ENCODE measurements at places on chromosomes 6 and 20.

- DNase-seq = no peak
Measured at GRCh38 chr20:38092260-38092857, 58.8 kb downstream of the RPRD1B start.

GRCh38 chr20:37598575-37599342 lies 71.1 kb upstream of the BLCAP start:
- no peak for DNase-seq

DNA sequence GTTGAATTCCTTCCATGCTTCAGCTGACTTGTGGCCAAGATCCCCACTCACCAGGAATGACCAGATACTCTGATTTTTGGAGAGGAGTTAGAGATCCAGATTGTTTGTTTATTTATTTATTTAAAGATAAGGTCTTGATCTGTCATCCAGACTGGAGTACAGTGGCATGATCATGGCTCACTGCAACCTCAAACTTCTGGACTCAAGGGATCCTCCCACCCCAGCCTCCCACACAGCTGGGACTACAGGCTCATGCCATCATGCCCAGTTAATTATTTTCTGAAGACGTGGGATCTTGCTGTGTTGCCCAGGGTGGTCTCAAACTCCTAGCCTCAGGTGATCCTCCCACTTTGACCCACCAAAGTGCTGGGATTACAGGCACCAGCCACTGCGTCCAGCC lies 4.1 kb upstream of the SPATA2 start:
- DNase-seq = no peak

DNA sequence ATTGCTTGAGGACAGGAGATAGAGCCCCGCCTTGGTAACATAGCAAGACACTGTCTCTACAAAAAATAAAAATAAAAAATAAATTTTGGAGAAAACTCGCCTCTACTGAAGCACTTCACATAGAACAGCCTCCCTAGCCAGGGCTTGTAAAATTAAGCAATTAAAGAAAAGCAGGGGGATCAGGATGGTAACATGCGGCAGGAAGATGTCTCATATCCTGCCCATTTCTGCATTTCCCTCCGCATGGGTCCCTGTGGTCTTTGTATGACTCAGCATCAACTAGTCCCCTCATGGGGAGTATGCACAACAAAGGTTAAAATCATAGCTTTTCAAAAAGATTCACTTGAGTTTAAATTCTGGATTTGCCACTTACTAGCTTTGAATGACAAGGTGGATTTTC lies 379.0 kb downstream of the EPHA7 start:
- no peak for DNase-seq

GRCh38 chr6:127073222-127073621 lies 45.2 kb upstream of the RSPO3 start:
- DNase-seq = no peak

- no peak for DNase-seq
Measured at GRCh38 chr6:32659856-32660595, 6.4 kb downstream of the HLA-DQB1 start.

GRCh38 chr6:169161572-169162167 lies 92.0 kb downstream of the THBS2 start:
- no peak for DNase-seq

DNA sequence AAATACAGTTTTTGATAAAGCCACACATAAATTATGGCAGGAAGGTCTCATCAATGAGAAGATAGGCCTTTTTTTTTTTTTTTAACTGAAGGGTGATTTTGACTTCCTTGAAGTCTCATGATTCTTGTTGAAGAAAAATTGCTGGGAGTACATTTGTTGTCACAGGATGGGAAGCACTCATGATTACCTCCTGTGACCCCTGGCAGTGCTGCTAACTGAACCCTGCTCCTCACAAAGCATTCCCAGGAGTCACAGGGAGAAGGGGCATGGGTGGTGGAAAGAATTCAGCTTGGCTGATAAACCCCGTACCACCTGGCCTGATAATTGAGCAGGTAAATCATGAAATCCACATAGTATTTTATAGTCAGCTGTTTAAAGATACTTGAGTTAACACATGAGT lies 86.9 kb downstream of the CD109 start:
- no peak for DNase-seq

- no peak for DNase-seq
Measured at GRCh38 chr6:67391955-67392354, 1243.1 kb upstream of the ADGRB3 start.

- DNase-seq = no peak
Measured at GRCh38 chr6:159527351-159527750, 165.7 kb downstream of the SOD2 start.

- no peak for DNase-seq
Measured at GRCh38 chr20:1816384-1817381, 78.5 kb upstream of the SIRPA start.

- DNase-seq = peak; percentile 42
Measured at GRCh38 chr20:49916146-49917002, 1.0 kb upstream of the SPATA2 start.

DNA sequence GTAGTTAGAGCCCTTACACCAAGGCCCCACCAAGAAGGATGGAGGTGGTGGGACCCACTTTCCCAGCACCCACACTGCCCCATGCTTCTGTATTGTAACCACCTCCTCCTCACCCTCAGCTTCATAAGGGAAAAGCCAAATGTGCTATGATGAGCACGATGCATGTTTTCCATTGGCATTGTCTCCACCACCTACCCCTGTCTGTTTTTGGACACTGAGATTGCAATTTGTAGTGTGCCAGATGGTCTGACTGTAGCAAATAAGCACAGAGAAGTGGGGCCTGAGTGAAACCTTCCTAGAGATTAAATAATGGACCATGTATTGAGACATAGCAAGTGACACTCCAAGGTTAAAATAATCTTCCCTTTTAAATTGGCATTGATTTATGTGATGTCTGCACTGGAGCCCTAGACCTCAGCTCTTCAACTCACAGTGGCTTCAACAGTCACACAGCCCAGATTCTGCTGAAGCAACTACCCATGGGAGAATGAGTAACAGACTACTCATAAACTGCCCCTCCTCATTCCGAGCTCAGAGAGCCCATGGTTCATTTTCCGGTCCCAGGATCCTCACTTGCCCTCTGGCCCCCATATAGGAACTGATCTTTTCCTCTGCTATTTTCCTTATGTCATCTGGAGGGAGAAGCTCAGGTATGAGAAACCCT lies 177.9 kb downstream of the COL9A1 start:
- DNase-seq = peak; percentile 37

DNA sequence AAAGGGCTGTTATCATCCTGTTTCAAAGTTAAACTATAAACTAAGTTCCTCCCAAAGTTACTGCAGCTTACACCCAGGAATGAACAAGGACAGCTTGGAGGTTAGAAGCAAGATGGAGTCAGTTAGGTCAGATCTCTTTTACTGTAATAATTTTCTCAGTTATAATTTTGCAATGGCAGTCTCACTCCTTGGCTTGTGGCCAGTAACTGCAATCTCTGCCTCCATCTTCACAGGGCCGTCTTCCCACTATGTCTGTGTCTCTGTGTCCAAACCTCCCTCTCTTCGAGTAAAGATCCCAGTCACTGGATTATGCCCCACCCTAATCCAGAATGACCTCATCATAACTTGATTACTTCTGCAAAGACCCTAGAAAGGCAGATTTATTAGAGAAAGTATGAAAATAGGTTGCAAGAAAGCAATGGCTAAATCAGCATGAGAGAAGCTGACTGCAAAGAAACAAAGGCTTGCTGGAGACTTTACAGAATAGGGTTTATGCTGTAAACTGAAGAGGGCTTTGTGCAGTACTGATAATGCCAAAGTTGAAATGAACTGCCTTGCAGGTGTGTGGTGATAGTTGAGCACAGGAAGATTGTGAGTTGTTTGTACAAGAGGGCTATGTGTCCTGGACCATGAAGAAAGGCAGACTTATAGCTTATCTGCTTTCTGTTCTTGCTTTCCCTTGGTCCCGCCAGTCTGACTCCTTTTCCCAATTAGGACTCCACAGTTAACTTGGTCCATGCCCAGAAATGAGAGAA lies 28.4 kb downstream of the GPX6 start:
- no peak for DNase-seq

DNA sequence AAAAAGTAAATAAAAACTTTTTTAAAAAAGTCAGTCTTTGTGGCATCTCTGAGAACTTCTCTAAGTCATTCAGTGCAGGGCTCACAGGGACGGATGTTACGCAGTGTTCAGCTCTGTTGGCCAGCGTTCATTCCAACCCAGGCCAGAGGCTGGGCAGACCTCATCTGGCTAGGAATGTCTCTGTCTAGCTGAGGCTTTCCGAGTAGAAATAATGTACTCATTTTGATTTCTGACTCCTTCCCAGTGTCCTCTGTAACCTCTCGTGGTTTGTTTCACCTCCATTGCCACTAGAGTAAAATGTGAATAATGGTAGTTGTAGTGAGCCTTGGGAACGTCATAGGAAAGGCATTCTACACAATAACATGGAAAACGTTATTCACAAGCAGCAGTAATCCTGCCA lies 135.1 kb downstream of the TMEM242 start:
- DNase-seq = peak; percentile 20

GRCh38 chr6:11804701-11805100 lies 26.1 kb upstream of the ADTRP start:
- DNase-seq = peak; percentile 14

- DNase-seq = no peak
Measured at GRCh38 chr6:82568290-82568993, 204.8 kb downstream of the TPBG start.

DNA sequence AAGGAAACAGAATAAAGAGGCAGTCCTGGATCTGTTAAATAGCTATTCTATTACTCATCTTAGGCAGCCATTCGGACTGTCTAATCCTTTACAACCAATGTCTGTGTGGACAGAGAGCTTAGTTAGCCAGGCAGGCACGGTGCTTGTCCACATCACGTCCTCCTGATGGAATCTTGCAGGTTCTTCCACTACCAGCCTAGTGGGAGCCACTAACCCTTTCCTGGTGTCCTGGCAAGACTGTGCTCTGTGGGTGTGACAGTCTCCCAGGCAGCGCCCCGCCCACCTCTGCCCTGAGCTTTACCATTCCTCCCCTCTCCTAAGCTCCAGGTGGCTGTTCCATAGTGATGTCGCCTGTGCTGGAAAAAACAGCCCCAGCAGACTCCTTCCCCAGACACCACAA lies 78.3 kb upstream of the CLDN20 start:
- no peak for DNase-seq

DNA sequence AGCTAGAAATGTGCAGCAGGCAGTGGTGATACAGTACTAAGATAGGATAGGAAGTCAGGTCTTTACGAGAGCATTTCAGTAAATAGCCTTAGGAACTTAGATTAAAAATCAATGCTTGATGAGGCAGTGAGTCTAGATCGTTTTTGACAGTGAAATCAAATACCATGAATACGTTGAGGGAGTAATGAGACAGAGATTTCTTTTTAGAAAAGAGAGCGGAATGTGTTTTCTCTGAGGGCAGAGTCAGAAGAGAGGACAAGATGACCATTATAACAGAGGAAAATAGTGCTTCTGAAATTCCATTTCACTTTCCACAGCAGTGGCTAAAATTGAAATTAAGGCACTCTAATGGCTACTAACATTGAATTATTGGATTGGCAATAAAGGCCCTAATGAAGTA lies 339.6 kb downstream of the UTRN start:
- no peak for DNase-seq

- DNase-seq = peak; percentile 4
Measured at GRCh38 chr6:49849213-49849907, 17.0 kb downstream of the CRISP1 start.

DNA sequence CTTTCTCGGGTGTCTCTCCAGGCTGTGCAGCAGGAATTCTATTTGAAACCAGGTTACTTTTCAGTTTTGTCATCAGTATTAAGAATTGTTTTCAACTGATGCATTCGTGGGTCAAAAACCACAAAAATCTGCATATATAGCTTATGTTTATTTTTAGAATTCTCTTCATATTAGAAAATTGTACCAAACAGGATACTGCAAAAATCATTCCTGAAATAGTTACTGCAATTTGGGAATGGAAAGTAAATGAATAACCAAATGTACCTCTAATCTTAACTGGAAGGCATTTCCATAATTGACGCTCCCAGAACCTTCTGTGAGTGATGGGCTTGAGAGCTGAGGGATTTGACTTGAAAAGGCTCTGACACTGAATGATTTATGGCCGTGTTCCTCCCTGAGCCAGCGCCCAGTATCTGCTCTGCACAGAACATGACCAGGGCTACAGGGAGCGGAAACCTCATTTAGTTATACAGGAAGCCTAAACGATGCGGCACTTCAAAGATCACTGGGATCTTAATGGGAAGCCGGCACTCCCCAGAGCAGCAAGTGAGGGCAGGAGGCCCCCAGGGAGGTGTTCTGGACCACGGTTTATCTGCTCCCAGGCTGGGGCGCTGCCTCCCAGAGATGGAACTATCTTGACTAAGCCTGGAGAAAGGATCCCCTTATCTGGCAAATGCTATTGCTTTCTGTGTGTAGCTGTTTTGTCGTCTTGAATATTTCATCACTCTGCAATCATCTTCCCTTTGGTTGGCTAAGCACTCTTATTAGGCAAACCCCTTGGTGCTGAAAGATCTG lies 446.0 kb downstream of the QKI start:
- peak; percentile 74 for DNase-seq

- no peak for DNase-seq
Measured at GRCh38 chr6:53241938-53242337, 93.3 kb upstream of the GCM1 start.

DNA sequence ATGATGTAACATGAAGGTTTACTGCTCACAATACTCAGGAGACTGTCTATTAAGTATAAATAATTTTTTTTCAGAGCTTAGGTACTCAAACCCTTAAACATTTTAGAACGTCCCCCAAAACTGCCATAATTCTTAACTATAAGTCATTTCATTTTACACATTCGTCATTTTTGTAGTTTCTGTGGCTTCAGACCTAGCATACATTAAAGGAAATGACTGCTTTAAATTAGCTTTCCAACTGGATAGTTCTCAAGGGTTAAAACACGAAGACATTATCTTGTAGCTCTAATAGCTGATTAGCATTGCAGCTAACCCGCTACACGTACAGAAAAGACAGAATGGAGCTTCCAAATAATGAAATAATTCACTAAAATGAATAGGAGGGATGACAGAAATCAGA lies 24.9 kb upstream of the PLN start:
- DNase-seq = no peak

- no peak for DNase-seq
Measured at GRCh38 chr6:32050562-32050961, 12.3 kb downstream of the CYP21A2 start.

- no peak for DNase-seq
Measured at GRCh38 chr6:142300302-142300701, 1.5 kb upstream of the ADGRG6 start.

GRCh38 chr6:25013246-25013645 lies 77.5 kb upstream of the RIPOR2 start:
- DNase-seq = no peak

- DNase-seq = no peak
Measured at GRCh38 chr6:6915219-6915618, 192.5 kb upstream of the RREB1 start.

- peak; percentile 21 for DNase-seq
Measured at GRCh38 chr6:135182071-135183001, 1.2 kb downstream of the MYB start.

- DNase-seq = peak; percentile 48
Measured at GRCh38 chr6:134041093-134041492, 11.3 kb downstream of the SLC2A12 start.

- no peak for DNase-seq
Measured at GRCh38 chr6:97705568-97705967, 422.6 kb upstream of the MMS22L start.

Measured in hepatic stellate cell (primary cell).